Posterior vena cava (tissue), 2 donors: ENCODE measurements at places on chromosomes 12 and 14. TPM values are rescaled to one million over a fixed set of nuclear protein-coding genes. Genes with fewer than 3 reads are reported as not detected.

CIROP gene
- total RNA-seq, result not detected

- DNase-seq, result no peak
These were observed 198.1 kb downstream of the DAD1 start for GRCh38 chr14:22390824-22391461.

- DNase-seq, result no peak
These were observed 5.7 kb upstream of the CHGA start for GRCh38 chr14:92917041-92917940.

DNA sequence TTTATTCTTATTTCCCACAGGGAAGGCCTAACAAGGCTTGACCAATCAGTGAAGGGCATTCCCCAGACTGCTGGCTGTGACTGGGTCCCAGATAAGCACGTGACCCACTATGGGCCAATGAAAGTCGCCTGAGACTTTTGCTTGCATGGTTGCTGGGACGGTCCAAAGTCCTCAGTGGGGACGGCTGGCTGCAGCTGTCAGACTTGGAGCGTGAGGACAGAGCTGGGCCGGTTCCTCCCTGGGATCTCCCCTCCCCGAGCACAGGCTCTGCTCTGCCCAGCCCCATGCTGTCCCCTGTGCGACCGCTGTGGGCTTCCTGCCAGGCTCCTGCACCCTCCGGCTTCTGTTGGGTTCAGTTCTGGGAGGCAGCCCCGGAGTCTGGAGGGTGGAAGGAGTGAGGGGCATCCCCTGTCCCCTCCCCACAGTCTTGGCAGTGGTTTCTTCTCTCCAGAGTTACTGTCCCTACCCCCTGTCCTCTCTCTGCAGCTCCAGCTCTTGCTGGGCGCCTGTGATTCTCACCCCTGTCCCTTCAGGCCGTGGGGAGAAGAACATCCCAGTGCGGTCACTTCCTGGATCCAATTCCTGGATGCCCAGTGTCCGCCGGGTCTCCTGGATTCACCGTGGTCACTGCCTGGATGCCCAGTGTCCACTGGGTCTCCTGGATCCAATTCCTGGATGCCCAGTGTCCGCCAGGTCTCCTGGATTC, 50.1 kb downstream of the GALNT9 start:
- DNase-seq, result no peak

DNA sequence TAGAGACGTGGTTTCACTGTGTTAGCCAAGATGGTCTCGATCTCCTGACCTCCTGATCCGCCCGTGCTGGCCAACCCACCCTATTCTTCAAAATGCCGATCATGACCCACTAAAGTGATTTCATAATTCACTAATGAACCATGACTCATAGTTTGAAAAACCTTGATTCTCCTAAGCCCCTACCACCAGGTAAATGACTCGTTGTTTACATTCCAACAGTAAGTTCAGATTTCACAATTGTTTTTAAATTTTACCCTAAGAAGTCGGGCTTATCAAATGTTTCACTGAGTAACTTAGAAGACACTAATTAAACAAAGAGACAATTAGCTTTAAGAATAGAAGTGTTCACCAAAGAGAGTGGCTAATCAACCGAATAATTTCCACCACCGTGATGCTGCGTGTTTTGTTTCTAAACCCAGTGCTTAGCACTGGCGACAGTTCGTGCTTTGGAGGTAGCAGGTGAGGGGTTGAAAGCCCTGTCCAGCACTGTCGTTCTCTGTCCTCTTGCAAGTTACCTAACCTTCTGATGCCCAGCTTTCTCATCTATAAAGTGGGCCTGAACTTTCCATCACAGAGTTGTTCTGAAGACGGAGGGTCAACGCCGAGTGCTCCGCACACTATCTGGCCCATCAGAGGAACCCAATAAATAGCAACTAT, 136.5 kb downstream of the NTF3 start:
- DNase-seq, result no peak

DNA sequence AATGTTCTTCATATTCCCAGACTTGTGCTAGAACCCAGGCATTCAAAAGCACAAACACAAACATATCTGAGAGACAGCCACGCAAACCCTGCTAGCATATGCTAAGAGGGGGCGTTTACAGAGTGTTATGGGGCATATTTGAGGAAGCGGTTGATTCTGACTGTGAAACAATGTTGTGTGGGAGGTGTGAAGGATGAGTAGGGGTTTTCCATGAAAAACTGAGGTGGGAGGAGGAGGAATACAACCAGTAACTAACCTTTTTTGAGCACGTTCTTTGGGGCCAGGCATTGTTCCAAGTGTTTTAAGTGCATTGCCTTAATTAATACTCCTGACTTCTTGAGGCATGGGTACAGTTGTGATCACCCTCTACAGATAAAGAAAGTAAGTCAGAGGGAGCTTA, 499.5 kb downstream of the AACS start:
- no peak for DNase-seq

- DNase-seq, result no peak
These were observed 1.4 kb downstream of the MAP3K9 start for GRCh38 chr14:70807898-70808415.

GRCh38 chr14:96400495-96400894, 8.6 kb downstream of the AK7 start:
- no peak for DNase-seq

DNA sequence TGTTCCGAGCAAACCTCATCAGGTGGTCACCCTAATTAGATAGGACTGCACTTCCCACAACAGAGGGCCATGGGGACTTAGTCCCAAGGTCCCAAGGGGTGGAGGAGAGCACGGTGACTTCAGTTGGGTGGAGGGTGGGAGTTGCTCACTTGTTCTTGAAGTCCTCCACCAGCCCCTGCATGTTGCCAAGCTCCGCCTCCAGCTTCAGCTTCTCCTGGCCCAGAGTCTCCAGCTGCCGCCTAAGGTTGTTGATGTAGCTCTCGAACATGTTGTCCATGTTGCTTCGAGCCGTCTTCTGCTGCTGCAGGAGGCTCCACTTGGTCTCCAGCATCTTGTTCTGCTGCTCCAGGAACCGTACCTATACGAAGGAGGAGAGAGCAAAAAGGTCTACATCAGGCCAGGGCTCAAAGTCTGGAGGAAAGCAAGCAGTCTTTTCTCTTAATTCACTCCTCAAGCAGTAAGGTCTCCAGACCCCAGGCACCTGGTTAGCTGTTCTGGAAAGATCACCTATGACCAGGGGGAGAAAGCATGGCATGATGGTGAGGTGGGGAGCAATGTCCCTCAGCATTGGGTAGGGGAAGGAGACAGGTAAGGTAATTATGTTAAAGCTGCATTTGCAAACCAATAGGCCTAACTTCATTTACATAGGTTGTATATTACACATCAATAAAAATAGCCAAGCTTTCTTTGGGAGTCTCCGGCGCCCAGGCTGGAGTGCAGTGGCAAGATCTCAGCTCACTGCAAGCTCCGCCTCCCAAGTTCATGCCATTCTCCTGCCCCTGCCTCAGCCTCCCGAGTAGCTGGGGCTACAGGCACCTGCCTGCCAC, 2.9 kb downstream of the KRT8 start:
- DNase-seq, result no peak

ARID4A gene
- 27.1 TPM for total RNA-seq

- DNase-seq, result no peak
These were observed 9.1 kb downstream of the NTF3 start for GRCh38 chr12:5440978-5441377.

DNA sequence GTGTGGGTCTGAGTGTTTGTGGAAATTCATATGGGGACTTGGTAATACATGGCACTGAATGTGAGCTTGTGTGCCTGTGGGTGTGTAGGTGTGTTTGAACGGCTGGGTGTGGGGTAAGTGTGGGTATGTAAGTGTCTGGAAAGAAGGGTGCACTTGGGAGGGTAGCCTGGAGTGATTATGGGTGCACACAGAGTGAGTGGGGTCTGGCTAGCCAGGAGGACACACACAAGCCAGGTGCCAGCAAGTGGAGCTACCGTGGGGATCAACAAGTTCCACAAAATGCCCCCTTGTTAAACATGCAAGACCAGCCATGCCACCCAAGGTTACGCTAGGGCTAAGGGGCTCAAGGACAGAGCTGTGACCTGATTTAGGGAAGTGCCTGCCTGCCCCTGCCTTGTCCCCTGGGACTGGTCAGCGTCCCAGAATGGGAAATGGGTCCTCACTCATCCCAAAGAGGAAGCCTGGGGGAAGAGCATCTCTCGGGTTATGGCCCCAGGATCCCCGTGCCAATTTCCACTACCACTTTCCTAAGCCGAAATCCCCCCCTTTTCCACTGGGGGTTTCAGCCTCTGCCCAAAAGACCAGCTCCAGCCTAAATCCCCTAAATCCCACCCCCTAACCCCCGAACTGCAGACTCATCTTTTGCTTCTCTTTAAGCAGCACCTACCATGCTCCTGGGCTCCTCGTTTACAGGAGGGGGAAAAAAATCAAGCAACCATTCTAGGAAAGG, 118.6 kb downstream of the DICER1 start:
- DNase-seq, result no peak

GRCh38 chr14:76352639-76353281, 23.2 kb upstream of the ESRRB start:
- peak; percentile 85 for DNase-seq

GRCh38 chr12:88575361-88575970, 4.8 kb downstream of the KITLG start:
- DNase-seq, result no peak

RHEBL1 gene
- 0.38 TPM for total RNA-seq

DNA sequence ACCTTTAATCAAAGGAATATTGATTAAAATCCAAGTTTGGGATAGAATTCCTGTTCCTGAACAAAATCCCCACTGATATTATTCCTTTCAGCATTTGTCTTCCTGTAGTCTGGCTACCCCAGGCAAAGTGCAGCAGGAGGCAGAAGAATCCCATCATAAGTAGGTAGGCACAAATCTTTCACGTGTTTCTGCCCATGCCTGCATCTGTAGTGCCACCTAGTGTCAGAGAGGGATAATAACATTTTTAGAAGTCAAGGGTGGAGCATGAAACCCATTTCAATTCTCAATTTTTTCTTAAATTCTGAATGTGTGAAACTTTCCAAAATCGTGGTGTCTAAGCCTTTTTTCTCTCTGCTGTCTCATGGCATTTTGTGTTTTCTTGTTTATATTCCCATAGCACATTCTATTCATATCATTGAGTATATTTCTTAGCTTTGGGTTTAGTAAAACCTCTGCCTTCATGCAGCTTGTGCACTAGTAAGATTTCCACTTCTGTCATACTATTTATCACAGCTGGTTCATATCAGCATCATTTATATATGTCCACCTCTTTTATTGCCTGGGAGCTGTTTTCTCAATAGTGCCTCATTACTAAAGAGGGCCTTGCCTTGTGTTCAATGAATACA, 47.8 kb upstream of the RERG start:
- no peak for DNase-seq

- no peak for DNase-seq
These were observed 262.7 kb downstream of the SYT1 start for GRCh38 chr12:79127271-79127751.

GRCh38 chr12:109650808-109651207, 62.8 kb upstream of the FAM222A start:
- DNase-seq, result no peak

DNA sequence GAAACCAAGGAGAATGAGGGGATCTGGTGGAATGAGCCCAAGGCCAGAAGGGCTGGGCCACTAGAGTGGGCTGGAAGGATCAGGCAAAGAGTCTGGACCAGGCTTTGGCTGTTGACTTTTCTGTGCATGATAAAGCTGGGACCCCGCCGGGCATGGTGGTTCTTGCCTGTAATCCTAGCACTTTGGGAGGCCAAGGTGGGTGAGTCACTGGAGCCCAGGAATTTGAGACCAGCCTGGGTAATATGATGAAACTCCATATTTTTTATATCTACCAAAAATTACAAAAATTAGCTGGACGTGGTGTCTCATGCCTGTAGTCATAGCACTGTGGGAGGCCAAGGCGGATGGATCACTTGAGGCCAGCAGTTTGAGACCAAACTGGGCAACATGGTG, 393 bp upstream of the KLHL33 start:
- DNase-seq, result no peak

DNA sequence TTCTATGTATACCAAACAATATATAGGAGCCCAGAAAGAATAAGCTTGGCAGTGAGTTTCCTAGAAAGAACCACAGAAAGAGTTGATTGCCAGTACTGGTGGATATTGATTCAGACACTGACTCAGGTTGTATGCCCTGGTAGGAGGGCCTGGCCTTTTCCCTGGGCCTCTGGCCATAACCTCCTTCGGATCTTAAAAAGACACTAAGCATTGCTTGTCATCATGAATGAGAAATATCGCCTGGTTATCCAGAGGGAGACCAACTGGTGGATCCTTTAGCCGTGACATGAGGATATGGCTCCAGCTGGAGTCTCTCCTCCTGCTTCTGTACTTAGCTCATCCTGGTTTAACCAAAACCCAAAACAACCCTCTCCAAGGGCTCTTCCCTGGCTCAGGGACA, 231.5 kb downstream of the MSRB3 start:
- no peak for DNase-seq

- DNase-seq, result no peak
These were observed 15.5 kb downstream of the CPSF6 start for GRCh38 chr12:69254862-69255261.

- DNase-seq, result no peak
These were observed 56.4 kb downstream of the MON2 start for GRCh38 chr12:62522984-62523383.

DNA sequence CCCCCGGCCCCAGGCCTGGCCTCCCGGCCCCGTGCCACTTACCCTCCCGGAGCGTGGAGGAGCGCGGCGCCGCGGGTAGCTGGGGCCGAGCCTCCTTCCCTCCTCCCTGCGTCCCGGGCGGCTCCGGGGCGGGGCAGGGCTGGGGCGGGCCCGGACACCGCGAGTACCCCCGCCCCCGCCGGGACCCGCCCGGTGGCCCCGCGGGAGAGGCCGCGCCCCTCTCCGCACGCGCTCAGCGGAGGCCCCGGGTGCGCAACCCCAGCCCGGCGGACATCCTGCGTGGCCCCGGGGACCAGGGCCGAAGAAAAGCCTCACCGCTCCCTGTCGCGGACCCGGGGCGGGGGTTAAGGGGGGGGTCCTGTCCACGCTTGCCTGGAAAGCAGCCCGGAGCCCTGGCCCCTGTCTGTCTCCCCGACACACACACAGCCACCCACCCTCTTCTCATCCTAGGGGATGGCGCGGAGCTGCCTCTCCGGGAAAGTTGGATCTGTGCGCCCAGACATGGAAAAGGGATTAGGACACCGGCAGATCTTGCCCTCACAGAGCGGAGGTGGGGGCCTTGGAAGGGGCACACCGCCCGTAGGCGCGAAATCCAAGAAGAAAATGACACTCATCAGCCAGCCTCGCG, at the start of gene SYNE3:
SYNE3 (minus strand) TSS at position 97 of the 628 bp plus-strand sequence. CDS start 40,829 bp downstream, outside the sequence.
- peak; percentile 91 for DNase-seq

ANKS1B gene
- 32.7 TPM for total RNA-seq

DNA sequence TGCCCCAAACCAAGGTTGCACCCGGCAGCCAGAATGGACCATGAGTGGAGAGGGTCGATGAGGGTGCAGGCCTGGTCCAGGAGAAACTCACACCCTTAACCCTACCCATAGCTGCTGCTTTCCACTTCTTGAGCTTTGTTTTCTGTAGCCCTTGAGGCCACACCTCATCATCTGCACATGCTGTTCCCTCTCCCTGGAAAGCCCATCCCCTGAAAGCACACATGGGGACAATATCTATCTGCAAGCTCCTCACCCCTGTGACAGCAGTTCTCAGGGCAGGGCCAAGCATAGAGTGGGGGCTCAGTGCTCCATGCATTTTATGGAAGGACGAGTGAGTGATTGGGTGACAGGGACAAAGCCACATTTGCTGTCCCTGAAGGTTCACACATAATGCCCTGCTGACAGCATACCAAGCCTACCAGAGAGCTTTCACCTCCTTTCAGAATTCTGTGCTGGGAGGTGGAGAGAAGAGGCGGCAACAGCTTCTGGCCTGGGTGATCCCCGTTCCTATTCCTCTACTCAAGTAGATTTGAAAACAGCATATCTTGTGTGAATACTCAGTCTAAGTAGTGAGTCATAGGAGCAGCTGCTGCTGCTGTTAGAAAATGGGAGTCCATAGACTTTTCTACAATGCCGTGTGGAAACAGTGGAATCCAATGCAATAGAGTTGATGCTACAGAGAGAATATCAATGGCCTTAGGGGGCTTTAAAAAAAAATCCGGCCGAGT, 44.6 kb downstream of the SRGAP1 start:
- DNase-seq, result no peak

LRFN5 gene
- total RNA-seq, result 0.74 TPM
